ENCODE measurements at places on chromosomes 7 and 10.

DNA sequence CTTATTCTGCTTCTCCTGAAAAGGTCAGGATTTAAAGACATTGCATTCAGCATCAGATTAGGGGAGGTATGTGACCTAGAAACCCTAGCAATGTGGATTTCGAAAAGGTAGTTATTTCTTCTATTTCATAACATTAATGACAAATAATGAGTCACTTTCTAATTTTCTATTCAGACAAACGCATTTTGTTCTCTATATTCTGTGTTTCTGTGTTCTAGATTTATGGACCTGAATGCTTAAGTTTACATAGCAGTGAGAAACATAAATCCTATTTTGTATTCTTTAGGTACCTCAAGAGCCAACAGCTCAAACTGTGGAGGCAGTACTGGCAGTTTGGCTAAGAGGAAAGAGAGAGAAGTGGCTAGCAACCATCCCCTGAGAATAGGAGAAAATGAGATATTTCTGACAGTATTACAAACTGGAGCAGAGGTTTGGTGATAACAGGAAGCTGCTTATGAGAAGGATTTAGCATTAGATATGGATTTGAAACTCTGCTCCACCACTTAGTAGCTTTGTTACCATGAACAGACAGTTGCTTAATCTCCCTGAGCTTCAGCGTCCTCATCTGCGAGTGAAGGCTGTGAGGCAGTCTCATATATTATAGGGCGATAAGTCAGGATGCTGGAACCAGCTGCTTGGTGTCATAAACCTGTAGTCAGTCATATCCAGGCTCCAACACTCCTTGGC lies 28.2 kb downstream of the CDK14 start:
- DNase-seq: no peak

- peak; percentile 59 for DNase-seq
Observed at GRCh38 chr10:78973901-78974616, 94.7 kb upstream of the ZMIZ1 start.

DNA sequence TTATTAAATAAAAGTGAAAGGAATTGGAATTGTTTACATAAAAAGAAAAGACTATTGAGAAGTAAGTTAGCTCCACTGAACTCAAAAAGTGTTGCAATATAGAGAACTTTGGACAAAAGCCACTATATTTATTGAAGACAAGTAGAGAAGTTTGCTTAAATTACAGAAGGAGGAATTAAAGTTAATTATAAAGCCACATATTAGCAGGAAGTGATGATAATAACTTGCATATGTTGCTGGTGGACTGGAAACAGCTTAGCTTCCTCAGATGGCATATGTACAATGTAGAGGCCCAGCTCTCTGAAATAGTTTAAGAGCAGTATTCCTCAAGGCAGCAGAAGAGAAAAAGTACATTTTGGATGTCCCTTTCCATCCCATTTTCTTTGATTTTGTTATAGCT lies 400.7 kb downstream of the GATA3 start:
- DNase-seq: no peak

DNA sequence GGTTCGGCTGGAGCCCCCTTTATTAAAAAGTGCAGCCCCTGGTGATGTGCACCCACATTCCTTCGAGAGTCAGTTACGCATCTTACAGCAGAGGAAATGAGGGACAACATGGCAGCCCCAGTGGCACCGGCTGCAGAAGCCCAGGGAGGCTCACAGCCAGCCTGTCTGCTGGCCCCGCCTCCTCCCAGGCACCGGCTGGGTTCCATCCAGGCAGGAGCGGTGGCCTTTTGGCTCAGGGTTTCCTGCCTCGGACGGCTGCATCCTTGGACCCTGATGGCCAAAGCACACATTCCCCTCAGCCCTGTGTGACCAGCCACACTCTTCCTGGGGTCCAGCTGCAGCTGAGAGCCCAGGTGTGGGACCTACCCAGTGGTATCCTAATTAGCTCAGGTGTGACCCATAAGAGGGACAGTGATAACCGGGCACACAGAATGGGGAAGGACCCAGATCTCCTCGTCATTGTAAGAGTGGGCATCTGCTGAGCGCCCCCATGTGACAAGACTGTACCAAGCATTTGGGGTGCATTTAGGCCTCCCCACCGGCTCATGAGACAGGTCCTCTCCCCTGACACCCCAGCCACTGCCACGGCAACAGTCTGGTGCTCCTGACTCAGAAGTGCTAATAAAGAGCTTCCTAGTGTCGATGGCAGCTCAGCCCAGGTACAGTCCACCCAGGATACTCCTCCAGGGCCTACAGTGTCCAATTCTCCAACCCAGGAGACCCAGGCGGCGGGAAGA lies 63.3 kb upstream of the CHST15 start:
- DNase-seq: no peak

DNA sequence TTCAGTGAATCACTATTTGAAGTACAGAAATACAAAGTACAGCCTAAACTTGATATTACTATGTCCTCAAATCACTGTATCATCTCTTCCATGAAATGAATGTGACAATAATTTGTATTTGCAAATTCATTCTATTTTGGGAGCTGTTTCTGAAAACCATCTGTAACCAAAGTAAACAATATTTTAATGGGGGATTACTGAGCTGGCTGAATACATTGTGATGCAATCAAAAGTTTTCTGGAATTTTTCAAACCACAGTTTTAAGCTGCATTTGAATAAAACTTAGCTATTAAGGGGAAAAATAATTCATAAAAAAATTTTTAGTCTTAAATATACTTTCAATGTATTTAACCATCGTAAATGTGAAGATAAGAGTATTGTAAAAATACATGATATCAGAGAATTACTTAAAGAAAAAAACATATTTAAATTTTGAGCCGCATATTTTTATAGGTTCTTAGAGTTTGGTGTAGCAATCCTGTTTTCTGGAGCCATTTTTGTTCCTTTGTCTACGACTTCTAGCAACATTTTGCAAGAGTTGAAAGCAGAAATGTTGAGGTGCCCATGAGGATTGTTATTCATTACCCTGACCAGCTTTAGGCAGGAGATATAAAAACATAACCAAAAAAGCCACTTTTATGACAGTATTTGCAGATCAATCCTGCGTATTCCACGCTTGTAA lies 45.9 kb upstream of the AGMO start:
- no peak for DNase-seq

DNA sequence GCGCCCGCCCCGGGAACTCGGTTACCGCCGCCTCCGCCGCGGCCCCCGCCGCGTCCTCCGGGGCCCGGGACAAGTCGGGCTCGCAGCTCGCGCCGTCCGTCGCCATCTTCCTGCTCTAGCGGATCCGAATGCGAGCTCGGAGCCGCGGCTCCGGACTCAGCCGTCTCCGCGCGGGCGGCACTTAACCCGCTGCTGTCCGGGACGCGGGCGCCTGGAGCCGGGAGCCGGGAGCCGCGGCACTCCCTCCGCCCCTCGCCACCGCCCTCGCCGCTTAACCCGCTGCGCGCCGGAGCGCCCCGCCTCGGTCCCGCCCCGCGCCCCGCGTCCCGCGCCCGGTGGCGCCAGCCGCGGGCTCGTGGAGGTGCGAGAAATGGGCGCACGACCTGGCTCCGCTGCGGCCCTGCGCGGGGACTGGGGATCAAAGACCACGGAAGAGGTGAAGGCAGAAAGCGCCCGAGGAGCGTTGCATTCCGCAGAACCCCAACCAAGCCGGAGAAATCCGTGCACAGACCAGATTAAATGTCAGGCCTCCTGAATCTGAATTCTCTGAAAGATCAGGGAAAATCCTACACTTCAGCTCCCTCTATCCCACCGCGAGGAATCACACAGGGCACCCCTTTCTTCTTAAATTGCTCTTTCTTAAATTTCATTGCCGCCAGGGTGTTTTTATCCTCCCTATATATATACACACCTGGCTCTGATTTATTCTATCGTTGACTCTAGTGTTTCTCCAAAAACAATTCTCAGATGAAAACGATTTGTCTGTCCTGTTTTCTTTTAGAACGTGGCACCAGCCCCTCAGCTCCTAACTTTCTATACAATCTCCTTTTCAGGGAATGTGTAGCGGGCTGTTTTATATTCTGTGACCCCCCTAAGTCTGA lies at the start of gene CTTNBP2:
Gene CTTNBP2 (minus strand): TSS at position 132 of the 881 bp plus-strand sequence. CDS start 26 bp downstream, at position 106.
- peak; percentile 1 for DNase-seq

- DNase-seq: no peak
Observed at GRCh38 chr10:121572859-121573537, 25.2 kb downstream of the FGFR2 start.

DNA sequence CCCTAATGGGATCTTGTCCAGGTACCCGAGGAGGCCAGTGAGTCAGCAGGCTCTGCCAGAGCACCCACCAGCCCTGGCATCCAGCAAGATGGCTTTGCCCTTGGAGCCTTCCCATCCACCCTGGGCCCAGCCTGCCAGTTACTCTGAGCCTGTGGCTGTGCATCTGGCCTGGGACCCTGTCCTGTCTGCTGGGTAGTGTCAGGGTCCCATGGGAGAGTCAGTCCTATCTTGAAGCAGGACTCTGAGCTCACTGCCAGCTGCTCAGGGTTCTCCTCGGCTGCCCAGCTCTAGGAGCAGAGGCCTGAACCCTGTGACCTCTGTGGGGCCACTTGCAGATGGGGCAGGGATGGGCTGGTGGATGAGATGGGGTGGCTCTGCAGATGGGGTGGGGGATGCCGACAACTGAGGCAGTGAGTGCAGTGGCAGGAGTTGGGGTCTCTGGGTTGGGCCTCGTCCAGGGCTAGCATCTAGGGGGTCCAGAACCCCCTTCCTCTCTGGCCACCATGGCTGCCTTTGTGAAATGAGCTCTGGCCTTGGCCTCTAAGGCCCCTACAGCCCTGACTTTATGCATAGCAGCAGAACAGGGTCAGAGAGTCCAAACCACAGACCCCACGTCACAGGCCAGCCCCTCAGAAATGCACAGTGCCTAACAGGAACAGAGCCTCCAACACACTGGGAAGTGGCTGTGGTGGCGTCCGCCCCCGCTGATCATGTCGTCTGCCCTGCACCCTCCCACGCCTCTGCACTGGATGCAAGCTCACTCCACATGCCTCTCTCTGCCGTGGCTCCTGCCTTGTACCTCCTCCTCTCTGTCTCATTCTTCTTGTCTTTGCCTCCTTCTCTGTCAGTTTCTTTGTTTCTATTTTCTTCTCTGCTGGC lies 88.1 kb upstream of the RET start:
- DNase-seq: no peak

GRCh38 chr10:80662429-80663261 lies 124.9 kb downstream of the SH2D4B start:
- DNase-seq: peak; percentile 66

GRCh38 chr7:36284456-36285090 lies 105.1 kb upstream of the ANLN start:
- DNase-seq: peak; percentile 45

GRCh38 chr7:136900005-136900404 lies 31.6 kb downstream of the CHRM2 start:
- no peak for DNase-seq

- peak; percentile 34 for DNase-seq
Observed at GRCh38 chr10:22437620-22438588, 92.6 kb downstream of the SPAG6 start.

Data from activated CD4-positive, alpha-beta T cell treated with anti-CD3 and anti-CD28 coated beads, Interleukin-10, Interleukin-2, amounts not matched to agents 100 ng/mL and 50 ng/mL, durations not matched to agents 16 hours and 8 hours (primary cell).